ENCODE measurements at places on chromosomes 4 and X. TPM values are rescaled to one million over a fixed set of nuclear protein-coding genes. Genes with fewer than 3 reads are reported as not detected.

The ZFP92 gene
- total RNA-seq: 0.24 TPM

The SLC34A2 gene
- total RNA-seq: not detected

The IL15 gene
- 3.0 TPM for total RNA-seq

The RBMX gene
- 204 TPM for total RNA-seq

The FRAS1 gene
- not detected for total RNA-seq

The PPEF2 gene
- 0.08 TPM for total RNA-seq

The TASL gene
- 3.9 TPM for total RNA-seq

DNA sequence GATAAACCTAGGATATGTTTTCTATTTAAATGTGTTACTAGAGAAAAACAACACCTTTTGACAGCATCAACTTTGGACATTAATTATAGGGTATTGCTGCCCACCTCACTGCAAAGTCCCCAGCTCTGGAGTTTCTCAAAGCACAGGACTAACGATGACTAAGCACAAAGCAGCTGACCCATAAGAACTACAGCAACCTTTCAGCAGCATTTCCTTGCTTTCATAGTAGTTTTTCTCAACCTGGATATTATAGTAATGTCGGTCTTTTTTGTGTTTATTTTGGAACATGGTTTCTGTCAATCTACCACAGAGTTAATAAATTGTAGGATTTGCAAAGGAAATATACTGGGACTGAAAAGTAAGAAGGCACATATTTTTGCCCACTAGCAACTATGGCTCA is 21.5 kb downstream of the HHIP start:
- H3K36me3 ChIP-seq: no peaks in the 10 kb centered on the region
- H3K27me3 ChIP-seq: no peaks in the 10 kb centered on the region
- DNase-seq: no peak
- no peak overlapping the region for H3K4me3 ChIP-seq

DNA sequence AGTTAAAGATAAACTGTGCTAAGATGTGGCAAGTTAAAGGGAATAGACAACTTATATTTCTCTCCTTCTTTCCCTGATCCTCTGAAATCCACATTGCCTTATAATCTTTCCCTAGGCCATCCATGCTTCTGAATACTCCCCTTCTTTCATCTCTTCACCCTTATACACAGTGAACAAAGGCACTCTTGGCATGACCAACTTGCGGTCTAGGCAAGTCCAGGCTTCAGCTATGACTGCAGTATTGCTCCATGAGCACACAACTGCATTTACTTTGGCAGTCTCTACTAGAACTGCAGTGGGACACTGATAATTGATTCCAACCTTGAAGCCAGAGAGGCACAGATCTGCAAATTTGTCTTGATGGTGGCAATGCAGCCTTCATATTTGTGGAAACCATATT is 24.2 kb upstream of the UBA6 start:
- peaks cover 13% of the 10 kb centered on the region for H3K36me3 ChIP-seq
- no peak overlapping the region for H3K4me3 ChIP-seq
- H3K27ac ChIP-seq: no peak overlapping the region
- H3K4me1 ChIP-seq: no peaks in the 10 kb centered on the region
- DNase-seq: no peak

DNA sequence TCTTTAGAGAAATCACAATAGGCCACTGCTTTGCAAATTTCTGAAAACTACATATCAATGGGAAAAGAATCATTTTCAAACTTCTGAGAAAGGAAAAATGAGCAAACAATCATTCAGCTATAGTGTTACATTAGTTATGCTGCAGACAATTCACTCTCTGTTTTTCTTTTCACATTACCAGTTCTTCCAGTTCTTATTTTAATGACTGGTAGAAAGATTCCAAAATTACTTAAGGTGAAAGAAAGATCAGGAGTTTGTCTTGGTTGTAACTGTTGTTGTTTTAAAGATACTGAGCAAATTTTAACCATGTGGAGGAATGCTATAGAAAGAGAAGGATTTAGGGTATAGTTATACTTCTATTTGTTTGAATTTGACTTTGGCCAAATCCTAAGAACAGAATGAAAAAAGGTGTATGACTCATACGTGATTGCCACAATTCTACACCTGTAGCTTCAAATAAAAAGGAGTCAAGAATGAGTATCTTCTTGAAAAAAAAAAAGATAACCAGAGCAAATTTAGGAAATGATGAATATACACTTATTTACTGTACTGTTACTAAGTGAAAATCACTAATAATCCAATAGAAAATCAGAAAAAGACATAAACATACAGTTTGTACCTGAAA is 21.0 kb upstream of the RASGEF1B start:
- no peak for DNase-seq
- H3K27ac ChIP-seq: peak overlapping the region; percentile 69
- H3K36me3 ChIP-seq: no peaks in the 10 kb centered on the region
- H3K4me3 ChIP-seq: no peak overlapping the region
- no peaks in the 10 kb centered on the region for H3K27me3 ChIP-seq
- H3K4me1 ChIP-seq: peaks cover 39% of the 10 kb centered on the region

GRCh38 chrX:19863857-19864223 is 23.6 kb downstream of the SH3KBP1 start:
- peaks cover 28% of the 10 kb centered on the region for H3K4me1 ChIP-seq
- H3K27me3 ChIP-seq: no peaks in the 10 kb centered on the region
- no peak for DNase-seq
- H3K4me3 ChIP-seq: no peak overlapping the region
- no peaks in the 10 kb centered on the region for H3K36me3 ChIP-seq

DNA sequence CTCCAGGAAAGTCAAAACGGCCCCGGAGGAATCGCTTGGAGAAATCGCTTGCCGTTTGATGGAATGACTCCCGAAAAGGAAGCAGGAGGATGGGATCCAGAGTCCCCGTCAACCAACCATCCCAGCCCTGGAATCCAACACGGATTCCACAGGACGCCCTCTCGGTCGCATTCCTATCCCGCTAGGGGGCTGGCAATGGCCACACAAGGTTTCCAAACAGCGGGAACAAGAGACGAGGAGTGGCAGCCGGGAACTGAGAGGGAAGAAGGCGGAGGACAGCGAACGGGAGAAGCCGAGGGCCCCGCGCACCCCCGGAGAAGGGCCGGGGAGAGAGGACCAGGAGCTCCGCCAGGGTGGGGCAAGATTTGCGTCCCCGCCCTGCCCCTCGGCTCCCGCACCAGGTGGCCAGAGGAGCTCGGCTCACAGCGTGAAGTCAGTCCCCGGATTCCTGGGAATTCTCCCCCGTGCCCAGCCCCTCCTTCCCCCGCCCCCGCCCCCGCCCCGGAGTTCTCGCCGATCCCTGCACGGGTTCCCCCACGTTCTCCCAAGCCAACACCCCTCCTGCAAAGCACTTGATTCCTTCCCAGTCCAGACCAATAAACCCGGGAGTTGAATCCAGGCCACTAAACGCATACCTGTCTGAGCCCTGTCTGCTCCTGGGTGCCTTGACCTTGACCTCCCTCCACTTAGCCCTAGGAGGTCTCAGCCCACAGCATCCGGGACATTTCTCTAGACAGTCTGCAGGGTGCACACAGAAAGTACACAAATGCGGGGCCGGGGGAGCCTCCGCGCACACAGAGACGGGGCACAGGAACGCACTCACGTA is 1.4 kb downstream of the PDZD4 start:
- H3K36me3 ChIP-seq: no peaks in the 10 kb centered on the region
- peaks cover 3% of the 10 kb centered on the region for H3K4me1 ChIP-seq
- peak overlapping the region; percentile 24 for H3K4me3 ChIP-seq
- H3K27me3 ChIP-seq: no peaks in the 10 kb centered on the region

DNA sequence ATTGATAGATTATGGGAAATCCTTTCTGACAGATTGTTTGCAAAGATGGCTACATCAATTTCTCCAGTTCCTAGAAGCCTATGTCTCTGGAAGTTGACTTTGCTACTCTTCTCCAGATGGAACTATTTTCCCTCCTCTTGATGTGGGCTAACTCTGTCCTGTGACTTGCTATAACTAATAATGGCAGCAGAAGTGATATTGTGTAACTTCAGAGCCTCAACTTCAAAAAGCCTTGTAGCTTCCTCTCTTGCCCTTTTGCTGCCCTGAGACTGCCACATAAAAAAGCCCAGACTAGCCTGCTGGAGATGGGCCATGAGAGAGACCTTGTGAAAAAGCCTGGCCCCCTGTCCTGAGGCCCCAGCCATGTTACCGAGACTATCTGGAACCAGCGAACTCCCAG is 210.7 kb upstream of the SLC7A11 start:
- no peak overlapping the region for H3K4me3 ChIP-seq
- no peaks in the 10 kb centered on the region for H3K36me3 ChIP-seq
- no peak for DNase-seq
- no peaks in the 10 kb centered on the region for H3K27me3 ChIP-seq
- H3K4me1 ChIP-seq: no peaks in the 10 kb centered on the region

DNA sequence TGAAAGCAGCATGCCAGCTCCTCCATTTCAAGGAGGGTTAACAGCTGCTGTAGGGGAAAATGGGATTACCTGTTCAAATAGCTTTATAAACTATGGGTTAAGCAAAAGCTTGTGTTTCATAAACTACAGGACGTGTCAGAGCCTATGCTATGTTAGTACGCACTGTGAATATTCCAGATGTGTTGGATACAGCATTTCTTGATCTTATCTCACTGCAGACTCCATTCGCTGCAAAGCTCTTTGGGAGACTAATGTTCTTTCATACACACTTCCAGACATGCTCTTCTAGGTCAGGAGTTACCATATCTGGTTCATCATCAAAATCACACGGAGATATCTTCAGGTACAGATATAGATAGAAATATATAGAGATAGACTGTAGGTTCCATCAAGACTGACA is 281.2 kb upstream of the FAM241A start:
- H3K27me3 ChIP-seq: no peaks in the 10 kb centered on the region
- DNase-seq: no peak

GRCh38 chr4:5866841-5867813 is 25.8 kb downstream of the CRMP1 start:
- H3K27ac ChIP-seq: no peak overlapping the region
- H3K4me3 ChIP-seq: no peak overlapping the region
- no peak for DNase-seq
- H3K36me3 ChIP-seq: no peaks in the 10 kb centered on the region
- no peaks in the 10 kb centered on the region for H3K27me3 ChIP-seq

DNA sequence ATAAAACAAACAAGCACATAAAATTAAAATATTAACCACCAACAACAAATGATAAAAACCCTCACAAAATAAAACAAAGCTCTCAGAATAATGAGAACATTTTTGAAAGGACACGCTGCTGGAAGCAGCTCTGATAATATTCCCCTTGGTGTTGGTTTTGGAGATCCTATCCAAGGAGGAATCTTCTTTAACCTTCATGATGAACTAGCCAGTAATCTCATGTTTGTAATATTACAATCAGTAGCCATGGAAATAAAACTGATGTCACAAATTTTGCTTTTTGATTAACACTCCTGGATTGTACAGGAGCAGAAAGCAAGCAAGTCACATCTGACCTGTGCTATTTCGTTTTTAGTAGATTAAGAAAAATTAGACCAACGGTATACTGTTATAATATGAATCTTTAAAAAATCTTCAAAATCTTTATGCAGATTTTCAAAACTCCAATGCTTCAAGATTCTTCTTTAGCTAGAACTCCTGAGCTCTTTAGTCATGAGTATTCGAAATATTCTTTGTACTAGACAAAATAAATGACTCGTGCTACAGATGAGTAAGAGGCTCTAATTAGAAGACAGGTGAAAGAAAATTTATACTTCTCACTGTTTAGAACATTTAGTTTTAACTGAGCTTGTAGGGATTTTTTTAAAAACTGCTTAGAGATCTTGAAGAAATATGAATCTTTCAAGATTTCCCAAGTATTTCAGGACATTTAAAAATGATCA is 154.1 kb downstream of the RASL11B start:
- H3K36me3 ChIP-seq: no peaks in the 10 kb centered on the region
- DNase-seq: no peak
- no peaks in the 10 kb centered on the region for H3K4me1 ChIP-seq
- no peaks in the 10 kb centered on the region for H3K27me3 ChIP-seq
- H3K27ac ChIP-seq: no peak overlapping the region

GRCh38 chrX:132406106-132406505 is 82.7 kb downstream of the MBNL3 start:
- no peak for DNase-seq
- H3K4me1 ChIP-seq: no peaks in the 10 kb centered on the region
- H3K4me3 ChIP-seq: no peak overlapping the region

DNA sequence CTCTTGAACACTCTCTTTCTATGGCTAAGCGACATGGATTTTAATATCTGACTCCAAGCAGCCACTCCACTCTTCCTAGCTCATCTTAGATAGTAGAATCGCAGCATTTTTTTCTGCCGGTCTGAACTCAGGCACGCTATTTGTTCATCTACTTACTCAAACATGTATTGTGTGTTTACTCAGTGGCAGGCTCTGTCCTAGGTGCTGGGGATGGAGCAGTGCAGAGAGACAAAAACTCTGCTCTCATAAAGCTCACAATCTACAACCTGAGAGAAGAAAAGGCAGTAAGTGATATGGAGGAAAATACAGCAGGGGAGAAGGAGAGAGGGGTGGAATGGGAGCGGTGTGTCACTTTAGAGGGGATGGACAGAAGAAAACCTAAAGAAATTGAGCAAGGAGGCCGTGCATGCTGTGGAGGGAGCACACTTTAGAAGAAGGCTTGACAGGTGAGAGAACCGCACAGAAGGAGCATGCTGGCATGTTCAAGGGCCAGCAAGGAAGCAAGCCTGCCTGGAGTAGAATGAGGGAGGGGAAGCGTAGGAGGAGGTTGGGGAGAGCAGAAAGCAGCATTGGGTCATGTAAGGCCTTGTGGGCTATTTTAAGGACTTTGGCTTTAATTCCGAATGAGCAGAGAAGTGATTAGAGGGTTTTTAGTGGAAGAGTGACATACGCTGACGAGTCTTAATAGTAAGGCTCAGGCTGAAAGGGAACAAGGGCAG is 132.0 kb downstream of the ANK2 start:
- no peaks in the 10 kb centered on the region for H3K4me1 ChIP-seq
- DNase-seq: no peak
- H3K27me3 ChIP-seq: no peaks in the 10 kb centered on the region
- no peak overlapping the region for H3K4me3 ChIP-seq
- no peaks in the 10 kb centered on the region for H3K36me3 ChIP-seq

DNA sequence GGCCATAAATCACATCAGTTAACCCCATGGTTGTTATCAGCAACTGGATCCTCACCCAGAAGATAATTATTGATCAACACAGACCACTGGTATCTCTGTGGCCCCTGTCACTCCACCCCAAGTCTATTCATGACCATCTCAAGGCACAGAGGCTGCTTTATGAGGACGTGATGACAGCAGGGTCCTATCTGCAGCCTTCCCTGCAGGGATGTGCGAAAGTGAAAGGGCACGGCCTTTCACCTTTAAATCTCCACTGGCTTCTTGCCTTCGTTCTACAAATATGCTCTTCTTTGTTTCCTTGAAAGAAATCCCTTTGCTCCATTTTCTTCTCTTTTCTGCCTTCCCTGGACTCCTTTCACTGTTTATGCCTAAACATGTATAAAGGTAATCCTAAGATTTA is 170.6 kb upstream of the EDNRA start:
- H3K27ac ChIP-seq: no peak overlapping the region
- H3K4me3 ChIP-seq: no peak overlapping the region
- H3K27me3 ChIP-seq: no peaks in the 10 kb centered on the region
- no peaks in the 10 kb centered on the region for H3K4me1 ChIP-seq

- no peaks in the 10 kb centered on the region for H3K4me1 ChIP-seq
- DNase-seq: no peak
- H3K4me3 ChIP-seq: no peak overlapping the region
- H3K27me3 ChIP-seq: no peaks in the 10 kb centered on the region
Observed at GRCh38 chr4:56628592-56628991, 52.5 kb downstream of the HOPX start.

- H3K4me3 ChIP-seq: no peak overlapping the region
- no peaks in the 10 kb centered on the region for H3K4me1 ChIP-seq
- no peak overlapping the region for H3K27ac ChIP-seq
- no peak for DNase-seq
Observed at GRCh38 chrX:724256-724655, 93.7 kb downstream of the SHOX start.

- peaks cover 9% of the 10 kb centered on the region for H3K4me1 ChIP-seq
- no peak overlapping the region for H3K4me3 ChIP-seq
- no peak overlapping the region for H3K27ac ChIP-seq
- no peak for DNase-seq
- peaks cover 15% of the 10 kb centered on the region for H3K27me3 ChIP-seq
Observed at GRCh38 chr4:13524504-13525243, 19.6 kb downstream of the NKX3-2 start.

All from naive thymus-derived CD4-positive, alpha-beta T cell (primary cell).